GM19239 (cell line): ENCODE measurements at places on chromosomes 7 and 10.

GRCh38 chr7:93307943-93308342 lies 75.8 kb downstream of the VPS50 start:
- DNase-seq, result no peak

DNA sequence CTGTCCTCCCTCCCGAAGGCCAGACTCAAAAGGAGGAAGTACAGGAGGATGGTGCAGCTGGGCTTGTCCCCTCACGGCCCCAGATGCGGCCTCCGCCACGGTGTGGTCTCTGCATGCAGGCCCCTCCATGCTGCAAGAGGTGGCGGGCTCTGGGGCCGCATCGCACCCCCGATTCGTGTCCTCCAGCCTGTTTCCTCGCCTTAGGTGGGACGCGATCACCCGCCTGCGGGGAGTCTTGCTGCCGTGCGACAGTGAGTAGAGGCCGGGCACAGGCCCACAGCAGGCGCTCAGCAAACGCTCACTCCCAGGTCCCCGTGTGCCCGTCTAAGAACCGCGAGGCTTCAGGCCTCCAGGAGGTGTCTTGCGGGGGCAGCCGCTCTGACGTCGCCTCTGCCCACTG lies 13.9 kb upstream of the FAM20C start:
- DNase-seq, result no peak

- DNase-seq, result no peak
Measured at GRCh38 chr10:33630761-33631160, 296.3 kb upstream of the NRP1 start.

DNA sequence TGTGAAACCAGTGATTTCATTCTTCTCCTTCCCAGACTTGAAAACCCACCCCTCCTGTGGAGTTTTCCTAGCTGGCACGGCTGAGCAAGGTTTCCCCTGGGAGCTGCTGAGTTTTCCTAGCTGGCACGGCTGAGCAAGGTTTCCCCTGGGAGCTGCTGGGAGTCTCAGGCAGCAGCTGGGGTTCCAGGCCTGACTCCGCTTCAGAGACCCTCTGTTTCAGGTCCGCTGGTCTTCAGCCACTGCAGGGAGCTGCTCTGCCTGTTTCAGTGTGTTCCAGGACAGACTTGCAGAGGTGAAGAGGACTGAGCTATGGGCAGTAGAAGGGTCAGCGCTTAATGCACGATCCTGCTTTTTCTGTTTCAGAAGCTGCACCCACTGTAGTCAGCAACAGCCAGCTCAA lies 104.9 kb downstream of the XRCC2 start:
- no peak for DNase-seq

- DNase-seq, result no peak
Measured at GRCh38 chr10:34575882-34576281, 239.2 kb downstream of the PARD3 start.

- no peak for DNase-seq
Measured at GRCh38 chr7:135428011-135428410, 81.9 kb downstream of the CNOT4 start.

DNA sequence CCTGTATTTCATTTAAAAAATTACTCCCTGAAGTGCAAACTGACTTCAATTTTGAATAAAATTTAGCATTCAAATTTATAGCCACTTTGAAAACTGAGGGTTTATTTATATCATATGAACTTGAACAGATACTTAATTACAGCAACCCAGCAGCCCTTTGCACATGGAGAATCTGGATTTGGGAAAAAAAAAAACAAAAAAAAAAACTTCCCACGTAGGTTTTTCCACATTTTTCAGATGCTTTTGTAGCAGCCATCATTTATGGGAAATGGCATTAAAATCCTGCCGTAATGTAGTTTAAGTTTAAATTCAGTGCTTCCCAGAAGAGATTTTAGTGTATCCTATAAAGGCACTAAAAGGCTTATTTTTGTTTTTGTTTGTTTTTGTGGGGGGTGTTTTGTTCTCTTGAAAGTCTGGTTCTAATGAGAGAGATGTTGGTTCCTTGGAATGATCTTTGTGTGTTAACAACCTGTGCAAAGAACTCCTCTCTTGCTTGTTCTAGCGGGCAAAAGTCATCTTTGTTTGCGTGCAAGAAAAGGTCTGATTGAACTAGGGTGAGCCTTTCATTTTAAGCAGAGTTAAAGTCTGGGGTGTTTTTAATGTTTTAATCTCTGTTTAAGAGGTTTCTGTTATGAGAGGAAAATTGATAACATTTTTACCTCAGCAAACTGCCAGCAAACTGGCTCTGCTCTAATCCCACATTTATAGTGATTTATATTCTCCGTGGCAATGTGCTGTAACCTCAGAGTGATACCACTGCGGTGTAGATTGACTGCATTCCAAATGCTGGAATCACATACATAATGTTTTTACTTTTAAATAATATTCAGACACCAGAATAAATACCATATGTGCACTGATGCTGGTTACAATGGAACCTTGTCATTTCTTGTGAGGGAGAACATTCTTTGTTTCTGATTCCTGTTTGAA lies 105.5 kb downstream of the WNT2 start:
- DNase-seq, result no peak

GRCh38 chr10:44387853-44388251 lies 3.0 kb upstream of the CXCL12 start:
- no peak for DNase-seq

GRCh38 chr10:122078326-122078725 lies 89.4 kb downstream of the TACC2 start:
- DNase-seq, result no peak

GRCh38 chr7:130973637-130974036 lies 239.6 kb upstream of the KLF14 start:
- DNase-seq, result no peak

DNA sequence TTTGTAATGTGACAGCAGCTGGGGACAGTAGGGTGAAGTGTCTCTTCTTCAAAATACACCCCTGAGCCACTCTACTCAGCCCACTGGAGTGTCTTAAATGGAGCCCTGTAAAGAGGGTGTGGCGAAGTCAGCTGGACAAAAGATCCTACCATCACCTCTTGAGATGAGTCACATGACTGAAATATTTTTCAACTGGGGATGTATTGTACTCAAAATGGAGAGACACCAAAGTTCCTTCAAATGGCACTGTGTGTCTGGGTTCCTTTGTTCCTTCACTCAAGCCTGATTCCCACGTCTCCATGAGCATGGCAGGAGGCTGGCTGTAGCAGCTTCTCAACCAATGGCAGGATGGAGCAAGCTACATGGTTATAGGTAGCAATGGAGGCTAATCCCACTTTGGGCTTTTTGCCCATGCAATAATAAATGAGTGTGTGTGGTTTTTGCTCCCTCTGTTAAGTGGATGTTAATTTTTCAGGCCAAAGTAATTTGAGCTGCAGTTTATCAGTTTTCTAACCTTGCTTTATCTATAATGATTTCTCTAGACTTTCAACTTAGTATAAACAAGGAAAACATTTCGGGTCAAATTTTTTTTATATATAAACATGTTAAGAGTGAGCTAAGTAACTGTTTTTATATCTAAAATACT lies 68.2 kb downstream of the CLEC2L start:
- no peak for DNase-seq
